NCI-H1092 (cell line): ENCODE measurements at places on chromosomes 2 and 18.

DNA sequence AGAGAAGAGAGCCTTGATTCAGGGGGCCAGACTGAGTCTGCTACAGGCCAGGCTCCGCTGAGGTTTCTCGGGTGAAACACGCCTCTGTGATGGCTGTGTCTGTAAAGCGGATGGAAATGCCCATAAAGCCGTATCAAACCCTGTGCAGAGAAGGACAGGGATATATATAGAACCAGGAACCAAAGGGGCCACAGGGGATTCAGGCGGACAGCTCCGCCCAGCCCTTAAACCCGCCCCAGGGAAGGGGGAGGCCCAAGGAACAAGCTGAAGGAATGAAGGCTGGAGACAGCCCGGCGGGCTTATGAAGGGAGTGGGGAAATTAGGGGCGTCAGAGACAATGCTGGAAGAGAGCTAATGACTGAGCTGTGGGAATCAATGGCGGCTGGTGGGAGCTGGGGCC, 42.1 kb downstream of the NHEJ1 start:
- no peak for DNase-seq

GRCh38 chr2:38521835-38522234, 80.9 kb downstream of the HNRNPLL start:
- no peak for DNase-seq

GRCh38 chr2:72361521-72361920, 213.9 kb upstream of the CYP26B1 start:
- DNase-seq = no peak

- no peak for DNase-seq
These were observed 58.6 kb upstream of the VRK2 start for GRCh38 chr2:57987835-57988573.

DNA sequence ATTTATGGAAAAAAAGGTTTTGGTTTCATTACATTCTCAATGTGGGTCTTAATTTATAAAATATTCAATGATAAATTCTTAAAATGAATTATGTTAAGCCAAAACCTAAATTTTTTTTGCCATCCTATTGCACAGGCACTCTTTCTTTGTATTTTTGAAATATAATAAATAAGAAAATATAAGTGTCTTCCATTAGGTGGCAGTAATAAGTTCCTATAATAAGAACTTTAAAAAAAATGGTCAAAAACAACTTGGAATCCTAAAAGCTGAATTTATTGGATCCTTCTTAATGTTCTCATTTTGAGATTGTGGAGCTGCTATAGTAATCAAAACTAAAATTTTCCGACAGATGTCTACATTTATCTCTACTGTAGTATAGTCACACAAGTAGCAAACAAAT, 5.7 kb downstream of the CALCRL start:
- no peak for DNase-seq

DNA sequence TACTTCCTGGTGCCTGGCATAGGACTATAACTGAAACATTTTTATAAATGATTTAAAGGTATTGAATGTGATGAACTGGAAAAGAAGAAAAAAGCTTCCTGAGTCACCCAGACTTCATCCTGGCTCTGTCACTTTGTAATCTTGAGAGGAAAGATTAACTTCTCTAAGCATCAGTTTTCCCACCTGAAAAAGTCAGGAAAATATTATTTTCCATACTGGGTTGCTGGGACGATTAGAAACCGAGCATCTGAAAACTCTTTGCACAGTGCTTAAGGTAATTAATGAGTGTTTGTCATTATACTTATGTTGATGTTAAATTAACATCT, 71.8 kb downstream of the FMNL2 start:
- no peak for DNase-seq

DNA sequence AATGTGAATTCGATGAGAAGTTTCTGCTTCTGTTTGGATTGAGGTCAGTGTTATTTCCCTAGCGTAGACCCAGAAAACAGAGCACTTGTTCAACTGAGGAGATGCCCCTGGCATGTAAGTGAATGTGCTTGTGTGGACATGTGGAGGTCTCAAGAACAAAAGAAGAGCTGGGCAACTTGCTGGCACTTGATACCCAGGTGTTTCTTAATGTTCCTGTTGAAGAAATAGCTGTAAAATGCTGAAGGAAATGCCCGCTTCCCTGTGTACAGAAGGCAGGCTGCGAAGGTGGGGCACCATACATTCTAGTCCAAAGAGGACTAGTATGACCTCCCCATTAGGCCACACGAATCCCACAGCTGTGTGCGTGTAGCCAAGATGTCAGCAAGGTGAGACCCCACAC, 9.8 kb upstream of the LBH start:
- DNase-seq = no peak

- no peak for DNase-seq
These were observed 9.5 kb upstream of the RTN4 start for GRCh38 chr2:55059793-55060192.

GRCh38 chr2:67619204-67619603, 222.1 kb downstream of the ETAA1 start:
- no peak for DNase-seq

DNA sequence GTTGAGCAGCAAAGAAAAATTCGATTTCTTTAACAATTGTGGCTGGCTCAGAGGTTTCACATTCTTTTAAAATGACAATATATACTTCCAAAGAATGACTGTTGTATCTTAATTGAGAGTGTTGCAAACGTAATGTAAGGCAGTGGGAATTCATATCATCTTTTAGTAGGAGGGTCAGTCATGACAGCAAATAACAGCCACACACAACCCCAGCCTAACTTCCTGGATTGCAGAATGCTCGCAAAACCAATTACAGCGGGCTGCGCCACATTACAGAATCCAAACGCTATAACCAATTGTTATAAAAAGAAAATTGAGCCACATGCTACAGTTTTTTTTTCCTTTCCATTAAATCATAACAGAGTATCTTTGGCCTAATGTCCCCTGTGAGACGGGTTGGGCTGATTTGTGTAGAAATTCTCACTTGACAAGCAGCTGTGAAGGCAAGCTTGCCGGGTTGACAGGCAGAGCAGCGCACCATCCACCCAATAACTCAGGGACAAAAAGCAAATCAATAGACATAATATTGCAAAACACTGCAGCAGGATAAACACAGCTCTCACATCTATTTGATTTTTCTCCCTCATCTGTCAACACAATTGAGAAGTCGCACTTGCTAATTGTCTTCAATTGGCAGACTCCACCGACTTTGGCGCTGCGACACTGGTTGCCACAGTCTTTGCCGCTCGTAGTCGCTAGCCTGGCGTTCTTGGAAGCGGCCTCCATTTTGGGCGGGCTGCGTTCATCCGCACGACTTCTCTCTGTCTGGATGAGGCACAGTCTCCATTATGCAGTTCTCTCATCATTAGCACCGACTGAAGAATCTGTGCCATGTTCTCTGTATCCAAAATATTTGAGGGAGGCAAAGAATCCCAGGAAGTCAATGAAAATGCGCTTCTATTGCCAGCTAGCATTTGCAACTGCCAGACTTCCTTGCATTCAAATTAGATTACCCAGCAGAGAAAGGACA, 95.0 kb upstream of the CCDC68 start:
- DNase-seq = no peak

GRCh38 chr2:25402477-25402876, 60.8 kb upstream of the DNMT3A start:
- DNase-seq = no peak

DNA sequence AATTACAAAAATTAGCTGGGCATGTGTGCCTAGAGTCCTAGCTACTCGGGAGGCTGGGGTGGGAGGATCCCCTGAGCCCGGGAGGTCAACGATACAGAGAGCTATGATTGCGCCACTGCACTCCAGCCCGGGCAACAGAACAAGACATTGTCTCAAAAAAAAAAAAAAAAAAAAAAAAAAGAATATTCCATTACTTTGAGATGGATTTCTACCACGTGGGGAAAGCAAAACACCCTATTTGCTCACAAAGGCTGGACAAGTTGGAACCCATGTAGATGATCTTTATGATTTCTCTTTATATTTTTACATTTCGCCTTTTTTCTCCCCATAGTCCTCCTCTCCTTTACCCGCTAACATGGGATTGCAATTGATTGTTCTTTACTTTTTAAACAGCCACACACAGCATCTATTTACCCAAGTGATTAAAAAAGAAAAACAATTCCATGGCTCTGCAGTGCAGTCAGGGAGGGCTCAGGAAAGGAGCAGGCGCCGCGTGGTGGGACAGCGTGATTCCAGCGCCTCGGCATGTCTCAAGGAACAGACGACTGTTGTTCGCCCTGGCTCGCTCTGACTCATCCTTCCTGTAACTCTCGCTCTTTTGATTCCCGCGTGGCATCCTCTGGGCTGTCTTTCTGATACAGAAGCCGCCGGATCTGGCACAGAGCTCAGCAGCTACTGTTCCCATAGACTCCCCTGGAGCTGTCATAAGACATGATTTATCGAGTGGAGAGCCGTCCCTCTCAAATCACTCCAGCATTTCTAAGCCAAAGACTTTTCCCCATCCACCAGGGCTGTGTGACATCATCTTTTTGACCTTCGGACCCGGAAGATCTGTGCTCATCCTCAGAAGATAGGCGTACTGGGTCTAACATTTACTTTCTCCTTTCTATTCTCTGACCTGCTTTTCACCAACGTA, 230.4 kb upstream of the AGAP1 start:
- DNase-seq = no peak

- no peak for DNase-seq
These were observed 440.5 kb upstream of the SMIM21 start for GRCh38 chr18:75868031-75868430.

- DNase-seq = no peak
These were observed 319.1 kb upstream of the MEX3C start for GRCh38 chr18:51516478-51517038.

DNA sequence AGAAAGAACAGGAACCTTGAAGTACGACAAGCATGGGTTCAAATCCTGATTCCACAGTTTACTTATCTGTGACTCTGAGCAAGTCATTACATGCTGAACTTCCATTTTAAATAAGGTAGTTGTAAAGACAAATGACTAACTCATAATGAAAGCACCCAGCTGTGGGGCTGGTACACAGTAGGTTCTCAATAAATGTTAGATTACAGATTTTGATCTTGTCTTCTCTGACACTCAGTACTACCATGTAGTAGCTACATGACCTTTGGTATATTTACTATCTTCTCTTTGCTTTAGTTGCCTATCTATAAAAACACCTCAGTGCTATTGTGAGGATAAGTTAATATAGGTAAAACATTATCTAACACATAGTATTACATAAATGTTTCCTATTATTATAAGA, 3.2 kb downstream of the TRAK2 start:
- no peak for DNase-seq

DNA sequence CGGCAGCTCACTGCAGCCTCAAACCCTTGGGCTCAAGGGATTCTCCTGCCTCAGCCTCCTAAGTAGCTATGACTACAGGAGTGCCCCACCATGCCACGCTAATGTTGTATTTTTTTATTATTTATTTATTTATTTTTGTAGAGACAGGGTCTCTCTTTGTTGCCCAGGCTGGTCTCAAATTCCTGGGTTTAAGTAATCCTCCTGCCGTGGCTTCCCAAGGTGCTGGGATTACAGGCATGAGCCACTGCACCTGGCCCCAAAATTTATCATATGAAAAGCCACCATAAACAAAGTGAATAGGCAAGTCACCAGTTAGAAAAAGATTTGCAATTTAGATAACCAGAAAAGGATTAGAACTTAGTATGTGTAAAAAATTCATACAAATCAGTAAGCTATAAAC, 138.6 kb upstream of the NCK2 start:
- no peak for DNase-seq

DNA sequence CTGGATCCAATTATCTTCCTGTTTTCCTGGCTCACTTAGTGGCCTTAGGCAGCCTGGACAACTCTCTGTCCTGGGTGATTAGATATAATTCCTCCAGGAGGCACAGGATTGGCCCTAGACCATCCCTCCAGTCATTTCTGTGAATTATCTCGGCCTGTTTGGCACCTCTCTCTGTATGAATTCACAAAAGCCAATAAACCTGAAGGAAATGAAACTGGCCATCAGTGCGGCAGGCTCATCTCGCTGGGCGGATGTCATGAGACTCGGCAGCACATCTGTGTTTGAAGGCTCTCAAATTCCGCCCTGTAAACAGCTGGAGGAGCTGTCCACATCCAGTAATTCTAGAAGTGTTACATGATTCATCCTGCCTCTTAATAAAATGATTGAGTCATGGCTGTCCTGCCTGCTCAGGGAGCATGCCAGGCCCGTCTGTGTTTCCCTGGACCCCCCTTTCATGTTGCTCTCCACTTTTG, 38.6 kb downstream of the ACOXL start:
- DNase-seq = no peak

- no peak for DNase-seq
These were observed at the start of gene ABHD1 for GRCh38 chr2:27123302-27124150. Gene ABHD1 (plus strand): TSS chr2:27123815. CDS start chr2:27123949, 134 bp downstream.

- DNase-seq = no peak
These were observed 28.8 kb upstream of the FBXO11 start for GRCh38 chr2:47935071-47935470.

DNA sequence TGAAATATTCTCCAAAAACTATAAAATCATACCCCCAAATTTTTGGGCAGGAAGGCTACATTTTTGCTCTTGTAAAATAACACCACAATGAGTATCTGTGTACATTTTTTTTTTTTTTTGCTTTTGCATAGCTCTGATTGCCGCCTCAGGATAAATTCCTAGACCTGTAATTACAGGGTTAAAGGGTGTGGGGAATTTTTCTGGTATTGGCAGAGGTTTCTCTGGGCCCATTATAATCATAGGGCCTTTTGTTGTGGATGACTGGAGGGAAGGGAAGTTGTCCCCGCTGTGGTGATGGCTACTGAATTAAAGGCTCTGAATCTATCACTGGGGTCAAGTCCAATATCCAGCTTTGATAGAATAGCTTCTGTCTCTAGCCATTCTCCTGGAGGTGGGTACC, 26.6 kb downstream of the CCDC195 start:
- DNase-seq = no peak

DNA sequence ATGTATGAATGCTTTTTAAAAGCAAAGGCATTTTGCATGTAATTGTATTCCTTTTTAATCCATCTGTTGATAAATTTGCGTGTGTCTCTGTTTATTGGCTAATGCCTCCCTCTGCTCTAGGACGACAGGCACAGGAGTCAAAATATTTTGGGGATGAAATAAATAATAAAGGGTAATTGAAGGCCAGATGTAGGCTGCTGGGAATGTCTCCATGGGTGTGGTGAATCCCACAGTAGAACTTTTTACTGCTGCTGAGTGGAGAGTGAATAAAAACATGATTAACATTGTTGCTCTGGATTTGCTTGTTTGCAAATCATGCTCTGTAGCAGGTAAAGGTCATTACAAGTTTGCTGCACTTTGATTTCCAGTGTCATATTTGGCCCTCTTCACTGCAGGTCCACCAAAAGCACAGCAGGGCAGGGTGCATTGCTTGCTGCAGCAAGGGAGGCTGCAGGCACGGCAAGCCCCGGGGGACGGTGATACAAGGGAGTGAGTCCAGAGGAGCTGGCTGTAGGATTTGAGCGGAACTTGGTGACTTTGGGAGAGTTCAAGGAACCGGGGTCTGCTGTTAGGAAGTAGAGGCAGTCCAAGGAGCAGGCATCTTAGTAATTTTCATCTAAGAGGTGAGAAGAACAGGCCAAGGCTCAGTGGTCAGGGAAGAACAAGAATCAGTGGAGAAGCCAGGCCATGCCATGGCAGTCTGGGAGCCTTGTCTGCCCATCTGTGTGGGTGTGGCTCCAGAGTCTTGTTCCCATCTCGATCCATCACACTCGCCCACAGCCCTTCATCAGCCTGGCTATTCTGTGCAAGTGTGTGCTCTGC, 201.5 kb upstream of the RAB6C start:
- DNase-seq = no peak
